Activated naive CD8-positive, alpha-beta T cell treated with anti-CD3 and anti-CD28 coated beads for 36 hours (primary cell): ENCODE measurements at places on chromosomes 3 and 15.

DNA sequence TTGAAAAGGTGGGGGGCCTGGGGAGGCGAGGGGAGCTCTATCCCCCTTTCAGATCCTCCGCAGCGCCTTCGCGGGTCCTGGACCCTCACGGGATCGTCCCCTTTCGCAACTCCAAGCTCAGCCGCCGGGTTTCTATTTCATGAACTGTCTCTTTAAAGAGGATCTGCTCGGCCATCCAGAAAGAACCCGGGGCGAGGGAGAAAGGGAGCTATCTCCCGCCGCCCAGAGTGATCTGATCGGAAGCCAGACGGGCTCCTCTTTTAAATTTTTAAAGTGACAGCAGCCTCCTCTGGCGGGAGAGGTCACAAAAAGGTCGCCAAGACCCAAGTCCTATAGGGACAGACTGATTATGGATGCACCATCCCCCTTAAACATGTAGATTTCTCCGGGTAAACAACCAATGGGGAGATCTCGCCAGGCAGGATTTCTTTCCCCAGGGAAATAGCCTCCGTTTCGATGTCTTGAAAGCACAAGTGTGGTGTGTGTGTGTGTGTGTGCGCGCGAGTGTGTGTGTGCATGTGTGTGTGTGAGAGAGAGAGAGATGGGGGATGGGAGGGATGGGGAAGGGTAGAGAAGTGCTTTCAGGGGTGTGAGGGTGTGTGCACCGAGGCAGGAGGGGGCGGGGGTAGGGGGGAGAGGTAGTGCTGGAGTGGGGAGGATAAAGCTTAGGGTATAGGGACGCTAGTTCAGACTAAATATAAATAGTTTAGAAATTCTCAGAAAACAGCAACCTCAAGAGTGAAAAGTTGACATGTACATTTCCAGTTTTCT is 516.1 kb downstream of the MECOM start:
- peaks cover 22% of the 10 kb centered on the region for H3K4me1 ChIP-seq
- H3K27me3 ChIP-seq, result peaks cover 86% of the 10 kb centered on the region
- peak overlapping the region; percentile 66 for H3K4me3 ChIP-seq
- no peak overlapping the region for H3K27ac ChIP-seq
- DNase-seq, result no peak

DNA sequence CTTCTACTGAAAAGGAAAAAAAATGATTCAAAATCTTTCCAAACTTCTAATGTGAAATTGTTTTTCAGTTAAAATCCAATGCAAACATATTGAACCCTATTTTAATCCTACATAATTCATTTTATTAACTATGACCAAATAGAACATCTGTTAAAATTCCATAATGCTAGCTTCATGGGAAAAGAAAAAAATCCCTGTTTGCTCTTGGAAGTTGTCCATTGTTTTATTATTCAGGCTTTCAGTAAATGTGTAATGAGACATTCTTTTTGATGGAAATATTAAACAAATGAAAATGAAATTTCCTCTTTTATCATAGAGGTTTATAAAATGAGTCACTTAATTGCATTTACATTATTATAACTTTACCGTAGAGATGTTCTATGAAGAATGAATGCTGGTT is 49.5 kb downstream of the SLC25A26 start:
- peaks cover 9% of the 10 kb centered on the region for H3K4me1 ChIP-seq
- no peak for DNase-seq
- no peak overlapping the region for H3K4me3 ChIP-seq
- H3K36me3 ChIP-seq, result peaks cover 24% of the 10 kb centered on the region
- no peaks in the 10 kb centered on the region for H3K27me3 ChIP-seq

DNA sequence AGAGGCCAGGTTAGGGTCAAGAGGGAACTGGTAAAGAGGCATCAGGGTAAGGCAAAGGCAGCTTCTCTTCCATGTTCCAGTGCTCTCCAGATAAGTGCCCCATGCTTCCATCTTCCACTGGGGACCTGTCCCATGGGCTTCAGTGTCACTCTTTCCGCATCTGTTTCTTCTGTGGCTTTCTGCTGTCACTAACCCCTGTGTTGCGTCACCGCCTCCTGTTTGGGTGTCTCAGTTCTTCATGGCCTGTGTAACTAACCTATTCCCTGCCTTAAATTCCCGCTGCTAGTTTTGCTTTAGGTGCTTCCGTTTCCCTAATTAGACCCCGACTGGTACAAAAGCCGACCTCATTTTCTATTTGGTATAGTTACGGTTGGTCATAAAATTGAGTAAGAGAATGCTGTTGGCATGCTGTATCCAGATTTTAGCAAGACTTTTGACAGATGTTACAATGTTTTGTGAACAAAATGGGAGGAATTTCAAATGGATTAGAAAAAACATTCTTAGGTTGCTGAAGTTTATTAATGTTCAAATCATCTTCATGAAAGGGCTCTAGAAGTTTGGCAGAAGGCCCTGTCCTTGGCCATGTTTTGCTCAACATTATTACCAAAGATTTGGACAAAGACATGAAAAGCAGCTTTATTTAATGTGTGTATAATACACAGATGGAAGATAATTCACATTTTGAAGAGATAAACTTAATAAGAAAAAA is 245.3 kb downstream of the BBX start:
- DNase-seq, result no peak
- H3K27me3 ChIP-seq, result no peaks in the 10 kb centered on the region
- no peak overlapping the region for H3K27ac ChIP-seq
- H3K4me1 ChIP-seq, result peaks cover 2% of the 10 kb centered on the region

DNA sequence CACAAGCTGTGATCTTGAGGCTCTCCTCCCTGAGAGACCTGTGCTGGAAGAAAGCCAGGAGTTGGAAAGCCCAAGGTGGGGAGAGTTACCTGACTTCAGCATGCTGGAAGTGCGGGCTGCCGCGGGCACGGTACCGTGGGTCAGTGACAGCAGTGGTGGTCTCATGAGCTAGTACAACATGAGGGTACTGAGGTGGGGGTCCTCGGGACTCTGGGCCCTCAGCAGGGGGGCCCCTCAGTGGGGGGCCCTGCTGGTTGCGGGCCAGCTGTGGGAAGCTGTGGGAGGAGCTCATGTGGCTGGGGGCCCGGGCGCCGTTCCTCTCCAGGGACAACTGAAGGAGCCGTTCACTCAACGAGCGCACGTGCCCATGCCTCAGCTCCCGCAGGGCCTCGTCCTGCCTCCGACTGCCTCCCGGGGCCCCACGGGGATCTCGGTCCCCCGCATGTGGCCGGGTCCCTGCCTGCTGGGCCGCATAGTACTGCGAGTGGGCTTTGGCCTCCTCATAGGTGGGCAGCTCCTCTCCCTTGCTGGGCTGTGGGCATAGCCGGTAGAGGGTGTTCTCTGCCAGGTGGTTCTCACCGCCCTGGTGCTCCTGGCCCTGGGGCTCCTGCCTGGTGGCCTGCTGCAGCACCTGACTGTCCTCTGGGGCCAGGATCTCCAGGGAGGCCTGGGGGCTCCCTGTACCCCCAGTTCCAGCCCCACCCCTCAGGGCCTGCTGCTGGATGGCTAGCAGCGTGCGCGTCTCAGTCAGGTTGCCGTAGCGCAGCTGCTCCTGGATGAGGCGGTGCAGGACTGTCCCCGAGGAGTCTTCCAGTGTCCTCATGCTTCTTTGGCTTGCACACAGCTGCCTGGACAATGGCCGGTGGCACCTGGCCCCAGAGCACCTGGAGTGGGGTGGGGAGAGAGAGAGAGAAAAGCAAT is 3.4 kb downstream of the AMOTL2 start:
- no peak for DNase-seq
- peaks cover 9% of the 10 kb centered on the region for H3K4me1 ChIP-seq
- peaks cover 44% of the 10 kb centered on the region for H3K27me3 ChIP-seq
- H3K27ac ChIP-seq, result no peak overlapping the region
- H3K4me3 ChIP-seq, result no peak overlapping the region
- no peaks in the 10 kb centered on the region for H3K36me3 ChIP-seq

- H3K27ac ChIP-seq, result peak overlapping the region; percentile 66
- peaks cover 44% of the 10 kb centered on the region for H3K4me1 ChIP-seq
- H3K4me3 ChIP-seq, result no peak overlapping the region
- no peaks in the 10 kb centered on the region for H3K27me3 ChIP-seq
Observed at GRCh38 chr3:71503525-71504249, 79.8 kb downstream of the FOXP1 start.

DNA sequence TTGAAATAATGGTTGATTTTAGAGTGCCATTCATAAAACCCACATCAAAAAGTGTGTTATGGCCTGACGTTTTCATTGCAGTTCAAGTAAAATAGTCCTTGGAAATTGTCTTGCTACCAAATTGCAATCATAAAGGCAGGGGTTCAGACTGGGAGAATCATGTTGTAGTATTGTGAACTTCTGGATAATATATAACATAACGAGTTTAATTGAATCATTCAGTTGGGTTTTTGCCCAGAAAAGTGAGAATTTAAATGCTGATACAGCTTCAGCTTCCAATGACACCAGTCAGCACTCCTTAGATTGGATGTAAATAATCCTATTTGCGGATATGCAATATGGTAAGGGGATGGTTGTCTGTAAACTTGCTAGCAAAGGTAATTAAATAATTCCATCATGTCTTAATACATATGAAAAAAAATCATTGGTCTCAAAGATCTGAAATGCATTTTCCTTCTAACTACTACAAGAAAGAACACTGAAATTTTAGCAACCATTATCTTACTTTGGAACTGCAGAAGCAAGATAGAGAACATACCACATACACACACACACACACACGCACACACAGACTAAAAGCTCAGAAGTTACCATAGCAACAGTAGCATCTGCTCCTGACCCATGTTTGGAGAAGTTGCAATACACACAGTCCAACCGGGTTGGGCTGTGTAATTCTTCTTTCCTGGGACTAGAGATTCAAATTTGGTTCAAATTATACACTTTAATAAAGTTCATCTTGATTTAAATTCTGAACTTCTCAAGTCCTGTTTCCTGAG is 686.2 kb upstream of the NR2F2 start:
- H3K27me3 ChIP-seq, result peaks cover 7% of the 10 kb centered on the region
- H3K36me3 ChIP-seq, result no peaks in the 10 kb centered on the region
- no peak overlapping the region for H3K4me3 ChIP-seq
- no peak for DNase-seq

DNA sequence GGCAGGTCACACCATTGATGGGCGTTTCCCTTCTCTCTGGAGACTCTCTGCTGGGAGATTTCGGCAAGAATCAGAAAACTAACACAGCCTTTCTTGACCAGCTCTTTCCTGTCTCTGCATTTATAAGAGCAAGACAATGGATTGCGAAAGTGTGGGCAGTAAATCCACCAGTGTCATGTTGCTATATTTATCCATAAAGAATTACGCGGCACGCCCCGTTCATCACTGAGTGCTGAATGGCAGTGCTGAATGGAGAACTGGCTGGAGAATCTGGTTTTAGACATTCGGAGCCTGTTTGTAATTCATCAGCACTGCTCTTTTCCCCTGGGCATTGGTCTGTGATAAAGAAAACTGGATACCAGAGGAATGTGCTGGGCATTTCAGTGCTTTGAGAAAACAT is 2.0 kb upstream of the CEMIP start:
- peaks cover 50% of the 10 kb centered on the region for H3K27me3 ChIP-seq
- H3K4me1 ChIP-seq, result peaks cover 3% of the 10 kb centered on the region
- no peak overlapping the region for H3K4me3 ChIP-seq
- no peak overlapping the region for H3K27ac ChIP-seq

DNA sequence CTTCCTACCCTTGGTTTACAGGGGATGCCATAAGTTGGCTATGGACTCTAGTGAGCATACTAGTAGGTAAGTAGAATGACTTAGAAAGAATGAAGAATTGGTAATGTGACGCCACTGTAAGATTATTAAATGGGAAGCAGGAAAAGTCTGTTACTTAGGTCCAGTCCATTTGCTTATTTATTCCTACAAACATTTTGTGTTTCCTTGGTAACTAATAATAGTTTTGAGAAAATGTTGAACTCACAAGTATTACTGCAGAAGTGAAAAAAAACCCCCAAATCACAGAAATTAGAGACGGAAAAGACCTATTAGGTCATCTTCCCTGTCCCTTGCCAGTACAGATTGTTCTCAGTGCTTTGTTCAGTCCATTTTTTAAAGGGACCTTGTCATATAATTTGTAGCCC is 63.5 kb downstream of the CMSS1 start:
- no peak overlapping the region for H3K4me3 ChIP-seq
- DNase-seq, result no peak
- peaks cover 30% of the 10 kb centered on the region for H3K4me1 ChIP-seq
- peaks cover 5% of the 10 kb centered on the region for H3K27me3 ChIP-seq
- no peak overlapping the region for H3K27ac ChIP-seq

GRCh38 chr3:100072326-100073048 is 41.8 kb downstream of the FILIP1L start:
- H3K27me3 ChIP-seq, result no peaks in the 10 kb centered on the region
- peaks cover 71% of the 10 kb centered on the region for H3K4me1 ChIP-seq
- H3K36me3 ChIP-seq, result peaks cover 46% of the 10 kb centered on the region
- peak overlapping the region; percentile 90 for H3K27ac ChIP-seq
- DNase-seq, result no peak

DNA sequence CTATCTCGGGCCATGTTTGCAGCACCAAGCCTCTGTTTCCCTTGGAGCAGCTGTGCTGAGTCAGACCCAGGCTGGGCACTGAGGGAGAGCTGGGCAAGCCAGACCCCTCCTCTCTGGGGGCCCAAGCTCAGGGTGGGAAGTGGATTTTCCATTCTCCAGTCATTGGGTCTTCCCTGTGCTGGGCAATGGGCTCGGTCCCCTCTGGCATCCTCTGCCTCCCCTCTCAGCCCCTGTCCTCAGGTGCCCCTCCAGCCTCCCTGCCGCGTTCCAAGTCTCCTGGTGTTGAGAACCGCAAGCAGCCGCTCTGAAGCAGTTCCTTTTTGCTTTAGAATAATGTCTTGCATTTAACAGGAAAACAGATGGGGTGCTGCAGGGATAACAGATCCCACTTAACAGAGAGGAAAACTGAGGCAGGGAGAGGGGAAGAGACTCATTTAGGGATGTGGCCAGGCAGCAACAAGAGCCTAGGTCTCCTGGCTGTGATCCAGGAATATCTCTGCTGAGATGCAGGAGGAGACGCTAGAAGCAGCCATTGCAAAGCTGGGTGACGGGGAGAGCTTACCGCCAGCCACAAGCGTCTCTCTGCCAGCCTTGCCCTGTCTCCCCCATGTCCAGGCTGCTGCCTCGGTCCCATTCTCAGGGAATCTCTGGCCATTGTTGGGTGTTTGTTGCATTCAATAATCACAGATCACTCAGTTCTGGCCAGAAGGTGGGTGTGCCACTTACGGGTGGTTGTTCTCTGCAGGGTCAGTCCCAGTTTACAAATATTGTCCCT is 1.2 kb downstream of the RHO start:
- DNase-seq, result no peak
- peaks cover under 1% of the 10 kb centered on the region for H3K4me1 ChIP-seq
- no peak overlapping the region for H3K27ac ChIP-seq
- no peaks in the 10 kb centered on the region for H3K27me3 ChIP-seq
- no peak overlapping the region for H3K4me3 ChIP-seq

DNA sequence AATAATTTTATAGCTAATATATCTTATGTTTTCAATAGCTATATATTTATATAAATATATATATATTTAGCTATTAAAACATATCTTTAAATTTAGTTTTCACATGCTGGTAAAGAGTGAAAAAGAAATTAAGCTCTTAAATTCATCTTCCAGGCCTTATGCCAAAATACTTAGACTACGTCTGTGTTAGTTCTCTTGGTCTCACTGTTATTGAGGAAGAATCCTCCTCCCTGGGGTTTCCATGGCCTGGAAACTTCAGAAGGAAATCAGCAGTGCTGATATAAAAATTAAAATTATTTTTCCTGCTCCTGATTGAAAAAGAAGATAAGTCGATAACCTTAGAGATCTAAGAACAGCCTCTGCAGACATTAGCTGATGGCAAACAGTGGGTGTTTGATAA is 225.1 kb upstream of the LMCD1 start:
- DNase-seq, result no peak
- no peak overlapping the region for H3K4me3 ChIP-seq
- H3K36me3 ChIP-seq, result no peaks in the 10 kb centered on the region
- no peak overlapping the region for H3K27ac ChIP-seq
